ENCODE measurements at places on chromosomes 1 and 21. TPM values are rescaled to one million over a fixed set of nuclear protein-coding genes. Genes with fewer than 3 reads are reported as not detected.

The NMNAT2 gene
- 20.8 TPM for total RNA-seq

The IL22RA1 gene
- 0.10 TPM for total RNA-seq

The HENMT1 gene
- total RNA-seq: 24.1 TPM

The SLC6A9 gene
- total RNA-seq: 21.9 TPM

The VHLL gene
- total RNA-seq: not detected

The LYPLA2 gene
- 51.5 TPM for total RNA-seq

The GRIK1 gene
- total RNA-seq: 12.0 TPM

The PTCH2 gene
- total RNA-seq: 2.0 TPM

The CD34 gene
- 10.5 TPM for total RNA-seq

The AVPR1B gene
- total RNA-seq: 0.50 TPM

The SV2A gene
- 90.7 TPM for total RNA-seq

The SPATA45 gene
- 1.3 TPM for total RNA-seq

The TTF2 gene
- total RNA-seq: 10.7 TPM

The PLEKHG5 gene
- total RNA-seq: 19.6 TPM

The FCER1A gene
- total RNA-seq: 0.28 TPM

The RTCA gene
- 28.8 TPM for total RNA-seq

The GFI1 gene
- 1.2 TPM for total RNA-seq

The PRAMEF25 gene
- not detected for total RNA-seq

The CLDN17 gene
- total RNA-seq: not detected

The SH3GLB1 gene
- 57.7 TPM for total RNA-seq

Measured in spinal cord (tissue), 10 donors.